ENCODE measurements at places on chromosomes 5 and 9.

DNA sequence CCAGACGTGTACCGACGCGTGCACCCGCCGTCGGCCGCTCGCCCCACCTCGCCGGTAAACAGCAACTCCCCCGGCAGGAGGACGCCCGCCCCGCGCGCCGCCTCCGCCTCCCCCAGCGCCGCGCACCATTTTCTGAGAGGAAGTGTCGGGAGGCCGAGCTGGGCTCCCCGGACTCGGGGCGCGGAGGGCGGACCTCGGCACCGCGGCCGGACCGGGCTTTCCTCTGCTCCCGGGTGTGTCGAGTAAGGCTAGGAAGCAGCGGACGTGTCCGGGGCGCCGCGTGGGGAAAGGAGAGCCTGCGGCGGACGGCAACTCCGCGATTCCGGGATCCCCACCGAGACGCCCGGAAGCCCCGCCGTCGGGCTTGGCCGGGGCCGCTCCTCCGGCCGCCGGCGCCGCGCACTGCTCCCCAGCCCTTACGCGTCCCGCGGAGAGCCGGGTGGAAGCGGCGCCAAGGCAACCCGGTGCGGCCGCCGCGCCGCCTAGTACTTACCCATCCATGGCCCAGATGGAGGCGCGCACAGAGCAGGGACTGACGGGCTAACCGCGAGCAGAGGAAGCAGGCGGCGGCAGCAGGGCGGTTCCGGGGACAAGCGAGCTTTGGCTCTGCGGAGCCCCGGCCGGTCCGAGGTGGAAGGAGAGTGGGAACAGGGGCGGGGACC lies at the start of gene PTBP3:
TSS of gene PTBP3 (minus strand) at position 643 of the 662 bp plus-strand sequence. CDS start 35,754 bp downstream, outside the sequence.
- DNase-seq, result peak; percentile 50

- no peak for DNase-seq
Measured at GRCh38 chr5:54263447-54263846, 46.9 kb downstream of the ARL15 start.

GRCh38 chr5:68298479-68298878 lies 82.9 kb downstream of the PIK3R1 start:
- DNase-seq, result no peak

GRCh38 chr5:15637886-15638285 lies 137.9 kb downstream of the FBXL7 start:
- DNase-seq, result no peak

DNA sequence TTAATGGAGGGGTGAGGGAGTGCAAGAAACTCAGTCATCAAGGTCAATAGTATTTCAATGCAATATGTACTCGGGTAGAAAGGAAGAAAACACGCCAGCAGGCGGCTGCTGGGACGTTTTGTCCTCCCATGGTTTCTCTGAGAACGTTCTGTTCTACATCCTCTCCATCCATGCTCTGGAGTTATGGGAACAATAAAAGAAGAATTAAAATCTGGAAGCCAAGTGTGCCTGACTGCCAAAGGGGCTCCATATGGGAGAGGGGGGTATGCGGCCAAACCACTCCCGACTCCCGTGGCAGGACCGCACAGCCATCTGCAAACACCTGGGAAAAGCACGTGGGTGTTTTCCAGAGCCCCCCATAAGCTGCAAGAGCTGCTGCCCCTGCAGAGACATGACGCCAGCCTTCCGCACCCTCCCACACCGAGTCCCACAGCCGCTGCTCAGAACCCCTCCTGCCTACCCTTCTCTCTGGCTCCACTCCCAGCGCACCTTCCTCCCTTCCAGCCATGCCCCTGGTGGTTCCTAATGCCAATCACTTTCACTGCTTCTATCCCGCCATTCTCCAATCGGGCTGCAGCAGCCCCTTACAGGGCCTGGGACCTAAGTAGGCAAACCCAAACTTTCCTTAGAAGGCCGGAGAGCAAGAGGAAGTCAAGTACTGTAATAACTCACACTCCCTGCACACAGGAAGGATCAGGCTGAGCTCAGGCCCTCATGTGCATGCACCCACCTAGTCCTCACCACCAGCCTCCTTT lies 241.6 kb downstream of the SYK start:
- DNase-seq, result no peak

DNA sequence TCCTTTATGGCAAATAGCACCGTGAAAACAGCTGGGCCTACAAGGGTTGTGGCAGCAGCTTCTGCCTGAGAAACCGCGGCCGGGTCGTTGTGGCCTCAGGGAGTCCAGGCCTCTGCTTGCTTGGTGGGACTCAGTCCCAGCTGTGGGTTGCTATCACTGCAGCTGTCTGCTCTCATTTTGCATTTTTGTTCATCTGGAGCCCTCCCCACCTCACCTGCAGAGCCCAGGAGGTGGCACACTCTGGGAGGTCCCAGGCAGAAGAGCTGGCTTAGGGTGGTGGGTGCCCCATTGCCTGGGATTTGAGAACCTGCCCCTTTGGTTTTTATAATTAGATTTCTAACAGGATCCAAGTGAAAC lies 138.4 kb downstream of the GADD45G start:
- DNase-seq, result no peak

DNA sequence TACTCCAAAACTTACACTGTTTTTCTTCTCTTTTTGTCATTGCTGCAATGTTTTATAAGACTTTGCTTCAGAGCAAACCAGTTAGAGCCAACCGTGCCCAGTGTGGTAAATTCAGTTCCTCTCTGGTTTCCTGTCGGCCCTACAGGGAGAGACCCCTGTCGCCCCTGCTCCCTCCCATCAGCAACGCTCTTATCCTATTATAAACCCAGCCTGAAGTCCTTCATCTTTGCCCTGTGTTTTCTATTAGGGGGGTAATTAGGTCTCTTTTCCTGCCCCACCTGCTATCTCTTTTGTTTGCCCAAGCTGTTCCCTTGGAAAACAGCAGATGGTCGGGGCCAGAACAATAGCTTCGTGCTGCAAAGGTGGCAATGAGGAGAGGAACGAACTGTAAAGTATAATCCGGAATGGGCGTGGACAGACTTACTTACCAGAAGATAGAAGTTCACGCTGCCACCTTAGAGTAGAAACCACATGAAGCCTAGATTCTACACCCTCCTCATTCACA lies 21.4 kb upstream of the OTULINL start:
- DNase-seq, result no peak

GRCh38 chr5:1103505-1104326 lies 8.1 kb downstream of the SLC12A7 start:
- no peak for DNase-seq

DNA sequence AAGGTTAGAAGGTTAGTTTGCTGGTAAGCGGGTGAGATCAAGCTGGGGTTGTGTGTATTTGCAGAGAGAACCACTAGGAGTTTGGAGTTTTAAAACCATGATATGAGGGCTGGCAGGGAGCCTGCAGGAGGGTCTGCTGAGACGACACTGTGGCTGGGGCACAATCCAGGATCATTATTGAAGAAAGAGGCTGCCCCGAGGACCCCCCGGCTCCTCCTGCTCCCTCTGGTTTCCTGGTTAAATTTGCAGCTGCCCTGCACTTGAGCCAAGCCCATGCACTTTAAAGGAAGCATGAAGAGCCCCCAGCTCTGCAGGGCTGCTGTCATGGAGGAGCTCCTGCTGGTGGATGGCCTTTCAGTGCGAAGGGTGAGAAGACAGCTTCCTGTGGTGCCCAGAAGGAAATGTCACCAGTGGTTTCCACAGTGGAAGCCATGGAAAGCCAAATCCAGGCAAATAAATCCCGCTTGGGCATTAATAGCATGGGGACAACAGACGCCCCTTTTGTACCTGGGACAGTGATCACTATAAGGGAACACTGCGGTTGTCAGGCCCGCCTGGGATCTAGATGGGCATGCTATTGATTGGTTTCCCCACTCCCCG lies 140.7 kb downstream of the NSG2 start:
- no peak for DNase-seq

- DNase-seq, result no peak
Measured at GRCh38 chr9:7770111-7770510, 29.5 kb downstream of the DMAC1 start.

- DNase-seq, result no peak
Measured at GRCh38 chr9:17810728-17811571, 232.1 kb downstream of the SH3GL2 start.

GRCh38 chr5:142605611-142606010 lies 80.3 kb downstream of the FGF1 start:
- DNase-seq, result no peak

- DNase-seq, result no peak
Measured at GRCh38 chr9:107681988-107682387, 192.4 kb upstream of the KLF4 start.

- no peak for DNase-seq
Measured at GRCh38 chr5:24381861-24382489, 262.8 kb downstream of the CDH10 start.

- no peak for DNase-seq
Measured at GRCh38 chr5:160339406-160340130, 27.2 kb upstream of the CCNJL start.

DNA sequence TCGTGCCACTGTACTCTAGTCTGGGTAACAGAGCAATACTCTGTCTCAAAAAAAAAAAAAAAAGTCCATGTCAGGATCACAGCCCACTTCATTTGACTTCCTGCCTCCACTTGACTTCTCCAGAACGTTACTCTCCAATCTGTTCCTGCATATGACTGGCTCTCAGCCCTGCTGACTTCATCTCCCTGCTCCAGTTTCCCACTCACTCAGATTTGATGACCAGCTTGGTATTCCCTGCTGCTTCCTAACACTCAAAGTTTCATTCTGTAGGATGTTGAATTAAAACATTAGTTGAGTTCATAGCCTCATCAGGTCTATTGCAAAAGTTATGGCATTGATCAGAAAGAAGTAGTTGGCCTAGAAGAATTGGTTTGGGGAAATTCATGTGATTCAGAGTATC lies 52.3 kb downstream of the UGCG start:
- DNase-seq, result no peak

- DNase-seq, result no peak
Measured at GRCh38 chr5:156879665-156880285, 29.7 kb downstream of the PPP1R2B start.

DNA sequence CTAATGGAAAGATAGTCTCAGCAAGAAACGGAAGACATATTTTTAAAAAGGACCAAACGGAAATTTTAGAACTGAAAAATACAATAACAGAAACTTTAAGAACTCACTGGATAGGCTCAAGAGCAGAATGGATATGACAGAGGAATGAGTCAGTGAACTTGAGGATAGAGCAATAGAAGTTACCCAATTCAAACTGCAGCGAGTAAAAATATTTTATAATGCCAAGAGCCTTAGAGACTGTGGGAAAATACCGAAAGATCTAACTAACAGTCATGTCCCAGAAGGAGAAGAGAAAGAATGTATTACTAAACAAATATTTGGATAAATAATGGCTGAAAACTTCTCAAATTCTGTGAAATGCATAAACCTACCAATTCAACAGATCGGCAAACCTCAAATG lies 40.8 kb downstream of the ADAMTS2 start:
- DNase-seq, result no peak

- DNase-seq, result no peak
Measured at GRCh38 chr5:40801771-40802562, 3.8 kb upstream of the PRKAA1 start.

- no peak for DNase-seq
Measured at GRCh38 chr9:136143215-136144001, 24.7 kb upstream of the TMEM250 start.

DNA sequence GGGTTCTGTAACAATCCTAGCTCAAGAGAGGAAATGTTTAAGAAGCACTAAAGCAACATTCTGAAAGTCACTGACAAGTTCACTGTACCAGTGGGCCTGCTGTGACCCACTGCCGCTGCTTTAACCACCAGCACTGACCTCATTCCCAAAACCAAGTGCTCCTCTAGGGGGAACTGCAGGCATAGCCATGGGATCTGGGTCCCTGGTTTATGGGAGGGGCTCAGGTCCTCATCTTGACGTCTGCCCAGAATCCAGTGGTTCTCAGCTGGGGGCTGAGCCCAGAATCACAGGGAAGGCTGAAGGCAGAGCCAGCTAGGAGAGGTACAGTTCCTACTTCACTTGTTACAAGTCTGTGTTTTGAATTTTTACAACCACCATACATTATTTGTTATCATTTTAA lies 36.1 kb upstream of the SLC2A8 start:
- DNase-seq, result no peak

- no peak for DNase-seq
Measured at GRCh38 chr9:114046875-114047274, 31.2 kb downstream of the AMBP start.

DNA sequence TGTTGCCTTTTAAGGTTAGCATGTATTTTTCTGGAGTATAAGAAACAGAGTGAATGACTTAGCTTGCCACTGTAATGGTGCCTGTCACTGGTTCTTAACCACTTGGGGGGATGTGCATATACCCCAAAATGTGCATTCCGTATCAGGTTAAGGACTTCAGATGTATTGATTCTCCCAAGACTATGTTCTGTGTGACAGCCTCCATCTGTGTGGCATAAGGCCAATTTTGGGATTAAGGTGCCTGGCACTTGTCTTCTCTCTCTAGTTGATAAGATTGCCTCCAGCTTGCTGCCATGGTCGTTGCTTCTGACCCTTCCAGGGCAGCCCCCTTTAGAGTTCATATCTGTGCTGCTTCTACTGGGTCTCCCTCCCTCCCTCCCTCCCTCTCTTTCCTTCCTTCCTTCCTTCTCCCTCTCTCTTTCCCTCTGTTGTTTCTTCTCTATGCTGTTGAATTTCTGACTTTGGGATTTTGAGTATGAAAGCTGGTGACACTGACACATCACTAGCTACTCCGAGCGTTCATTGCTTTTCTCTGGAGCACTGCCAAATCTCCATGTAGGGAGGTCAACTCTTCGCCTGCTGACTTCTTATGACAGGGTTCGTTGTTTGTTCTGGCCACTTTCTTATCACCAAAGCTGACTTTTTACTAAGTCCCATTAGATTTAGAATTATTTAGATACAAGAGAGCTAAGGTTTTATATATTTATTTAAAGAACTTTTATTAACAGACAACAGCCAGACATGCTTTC lies 31.0 kb downstream of the TNFAIP8 start:
- DNase-seq, result no peak

DNA sequence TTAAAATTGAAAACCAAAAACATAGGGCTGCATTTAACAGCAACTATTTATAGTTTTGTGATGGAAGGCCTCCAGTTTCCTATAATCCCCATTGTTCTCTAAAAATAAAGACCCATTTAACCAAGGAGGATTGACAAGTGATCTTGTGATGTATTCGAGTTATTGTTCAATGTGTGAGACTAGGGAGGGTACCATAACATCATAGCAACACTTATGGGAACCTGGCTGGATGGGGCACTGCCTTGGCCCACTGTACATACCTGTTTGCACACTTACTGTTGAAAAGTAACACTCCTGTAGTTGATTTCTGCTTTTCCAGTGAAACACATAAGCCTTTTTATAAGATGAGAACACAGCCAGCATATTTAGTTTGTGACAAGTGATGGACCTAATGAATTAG lies 32.3 kb downstream of the MACIR start:
- DNase-seq, result no peak
